ENCODE measurements at places on chromosomes 5 and 9. TPM values are rescaled to one million over a fixed set of nuclear protein-coding genes. Genes with fewer than 3 reads are reported as not detected.
A peak's percentile ranks its signal among the peaks of the same experiment; 100 is the strongest.

The STKLD1 gene
- 0.37 TPM for total RNA-seq

The SLC34A3 gene
- total RNA-seq, result not detected

DNA sequence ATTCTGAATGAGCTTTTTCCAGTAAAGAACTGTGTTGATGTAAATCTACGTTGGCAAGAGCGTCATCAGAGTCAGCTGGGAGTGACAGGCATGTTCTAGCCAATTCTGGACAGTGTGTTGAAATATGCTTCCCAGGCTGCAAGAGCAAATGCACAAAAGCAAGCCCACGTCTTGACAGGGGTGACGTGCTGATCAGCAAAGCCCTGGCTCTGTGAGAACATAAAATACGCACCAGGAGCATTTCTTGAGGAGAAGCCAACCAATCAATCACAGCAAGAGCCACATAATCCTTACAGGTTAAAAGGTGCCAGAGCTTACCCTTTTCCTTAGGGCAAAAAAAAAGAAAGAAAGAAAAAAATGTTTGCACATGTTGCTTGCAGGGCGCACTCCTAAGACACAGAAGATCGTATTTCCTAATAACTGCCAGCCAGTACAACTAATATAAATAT lies 148.1 kb downstream of the PDE4D start:
- no peak for DNase-seq

DNA sequence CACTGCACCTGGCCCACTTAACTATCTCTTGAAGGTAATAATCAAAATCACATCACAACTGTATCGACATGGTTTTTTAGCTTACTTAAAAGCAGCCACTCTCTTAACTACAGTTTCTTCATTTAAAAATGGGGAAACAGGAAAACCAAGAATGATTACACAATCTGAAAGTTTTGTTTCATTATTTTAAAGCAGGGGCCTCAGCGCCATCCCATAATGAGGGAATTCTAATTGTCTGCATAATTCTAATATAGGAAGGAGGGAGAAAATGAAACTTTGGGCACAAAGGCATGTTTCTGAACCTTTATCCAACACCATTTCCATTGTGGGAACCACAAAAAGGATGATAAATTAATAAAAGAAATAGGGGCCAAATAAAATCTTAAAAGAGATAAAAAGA lies 7.6 kb downstream of the HACD4 start:
- no peak for DNase-seq

- DNase-seq, result no peak
Observed at GRCh38 chr9:135105938-135106491, 18.5 kb downstream of the OLFM1 start.

DNA sequence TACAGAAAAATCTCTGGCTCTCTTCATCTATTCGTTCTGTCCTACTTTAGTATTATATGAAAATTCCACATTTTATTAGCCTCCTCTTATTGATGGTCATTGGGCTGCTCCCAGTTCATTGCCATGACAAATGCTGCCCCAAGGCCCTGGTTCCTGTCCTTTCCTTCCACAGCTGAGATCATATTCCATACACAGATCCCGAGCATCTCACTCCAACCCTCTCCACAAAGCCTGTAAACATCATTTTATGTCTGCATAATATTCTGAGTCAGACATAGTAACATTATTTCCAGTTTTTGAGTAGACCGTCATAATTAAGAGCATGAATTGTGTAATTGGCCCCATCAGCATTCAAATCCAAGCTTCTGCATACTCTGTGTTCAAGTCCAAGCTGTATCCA lies 86.3 kb downstream of the MVB12B start:
- DNase-seq, result no peak

- DNase-seq, result no peak
Observed at GRCh38 chr9:137784046-137784445, 93.5 kb upstream of the CACNA1B start.

GRCh38 chr5:65151614-65152013 lies 330.1 kb downstream of the ADAMTS6 start:
- DNase-seq, result no peak

GRCh38 chr5:143196601-143197259 lies 206.8 kb downstream of the NR3C1 start:
- DNase-seq, result no peak

GRCh38 chr9:136059851-136060670 lies 35.0 kb downstream of the NACC2 start:
- no peak for DNase-seq

- DNase-seq, result peak; percentile 44
Observed at GRCh38 chr9:127612939-127613582, 984 bp downstream of the STXBP1 start.

Measured in liver (tissue), 10 donors.